Neural progenitor cell (in vitro differentiated cells): ENCODE measurements at places on chromosomes 7 and 10. TPM values are rescaled to one million over a fixed set of nuclear protein-coding genes. Genes with fewer than 3 reads are reported as not detected.

DNA sequence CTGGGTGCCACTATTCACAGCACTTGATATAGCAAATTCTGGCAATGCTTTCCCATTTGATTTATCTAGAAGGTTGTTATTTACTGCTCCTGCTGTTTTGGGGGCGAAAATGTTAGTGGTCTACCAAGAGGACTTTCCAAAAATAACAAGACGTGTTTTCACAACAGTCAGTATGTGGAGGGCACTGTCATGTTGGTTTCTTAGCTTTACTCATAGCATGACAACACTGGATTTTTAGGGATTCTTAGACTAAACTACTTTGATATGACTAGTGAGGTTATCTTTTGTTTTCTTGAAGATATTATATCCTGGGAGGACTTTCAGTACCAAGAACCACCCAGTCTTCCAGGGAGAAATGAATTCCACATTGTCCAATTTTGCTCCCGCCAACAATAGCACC lies 49.4 kb downstream of the NUDCD3 start:
- H3K4me3 ChIP-seq: no peak overlapping the region
- no peak for DNase-seq
- H3K36me3 ChIP-seq: no peaks in the 10 kb centered on the region
- H3K27me3 ChIP-seq: no peaks in the 10 kb centered on the region

GRCh38 chr10:128928231-128928836 lies 538.7 kb upstream of the MGMT start:
- no peaks in the 10 kb centered on the region for H3K27me3 ChIP-seq
- H3K27ac ChIP-seq: no peak overlapping the region
- H3K36me3 ChIP-seq: no peaks in the 10 kb centered on the region
- H3K4me1 ChIP-seq: no peaks in the 10 kb centered on the region
- DNase-seq: no peak

ZNF467 gene
- total RNA-seq: 0.17 and 1.7 TPM in 2 replicates

- H3K27me3 ChIP-seq: no peaks in the 10 kb centered on the region
- peaks cover 26% of the 10 kb centered on the region for H3K4me1 ChIP-seq
- no peak overlapping the region for H3K27ac ChIP-seq
- no peak overlapping the region for H3K4me3 ChIP-seq
- H3K36me3 ChIP-seq: no peaks in the 10 kb centered on the region
- DNase-seq: no peak
Observed at GRCh38 chr10:109932391-109932790, 9.1 kb upstream of the XPNPEP1 start.

GRCh38 chr7:13827716-13828115 lies 161.8 kb downstream of the ETV1 start:
- peaks cover 13% of the 10 kb centered on the region for H3K4me1 ChIP-seq
- H3K36me3 ChIP-seq: no peaks in the 10 kb centered on the region
- no peak overlapping the region for H3K4me3 ChIP-seq
- no peak overlapping the region for H3K27ac ChIP-seq
- no peaks in the 10 kb centered on the region for H3K27me3 ChIP-seq
- no peak for DNase-seq

GRCh38 chr7:41885078-41885477 lies 182.2 kb upstream of the INHBA start:
- DNase-seq: no peak
- H3K4me3 ChIP-seq: no peak overlapping the region
- H3K27me3 ChIP-seq: no peaks in the 10 kb centered on the region
- H3K36me3 ChIP-seq: no peaks in the 10 kb centered on the region

GRCh38 chr7:133434246-133434865 lies 181.5 kb downstream of the EXOC4 start:
- H3K27me3 ChIP-seq: no peaks in the 10 kb centered on the region
- H3K27ac ChIP-seq: peak overlapping the region; percentile 44
- peaks cover 25% of the 10 kb centered on the region for H3K4me1 ChIP-seq
- peak; percentile 32 for DNase-seq
- no peaks in the 10 kb centered on the region for H3K36me3 ChIP-seq
- no peak overlapping the region for H3K4me3 ChIP-seq

DNA sequence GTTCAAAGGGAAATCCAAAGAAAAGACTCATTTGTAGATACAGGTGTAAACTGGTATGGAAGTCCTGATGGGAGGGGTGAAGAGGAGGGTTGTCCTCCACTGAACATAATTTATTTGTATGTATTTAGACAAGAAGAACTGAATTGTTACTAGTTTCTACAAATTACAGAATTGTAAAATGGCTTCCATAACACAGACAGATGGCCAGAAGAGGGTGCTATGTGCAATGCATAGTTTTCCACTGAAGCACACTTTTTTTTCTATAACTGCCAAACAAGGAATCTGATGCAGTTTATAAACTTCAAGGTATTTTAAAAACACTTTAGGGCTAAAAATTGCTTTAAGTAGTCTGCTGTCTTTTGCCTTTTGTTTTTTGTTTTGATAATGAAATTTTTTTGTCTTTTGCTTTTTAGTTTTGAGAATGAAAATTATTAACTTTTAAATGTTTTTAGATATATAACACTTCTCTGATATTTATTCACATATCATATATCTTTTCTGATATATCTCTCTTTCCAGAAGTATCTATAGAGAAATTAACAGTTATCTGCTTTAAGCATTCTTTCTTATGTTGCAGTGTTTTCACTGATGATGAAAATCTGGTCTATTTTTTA lies 58.5 kb downstream of the PHYHIPL start:
- H3K27ac ChIP-seq: no peak overlapping the region
- H3K4me1 ChIP-seq: no peaks in the 10 kb centered on the region
- no peaks in the 10 kb centered on the region for H3K27me3 ChIP-seq
- peak; percentile 60 for DNase-seq
- H3K4me3 ChIP-seq: no peak overlapping the region

DNA sequence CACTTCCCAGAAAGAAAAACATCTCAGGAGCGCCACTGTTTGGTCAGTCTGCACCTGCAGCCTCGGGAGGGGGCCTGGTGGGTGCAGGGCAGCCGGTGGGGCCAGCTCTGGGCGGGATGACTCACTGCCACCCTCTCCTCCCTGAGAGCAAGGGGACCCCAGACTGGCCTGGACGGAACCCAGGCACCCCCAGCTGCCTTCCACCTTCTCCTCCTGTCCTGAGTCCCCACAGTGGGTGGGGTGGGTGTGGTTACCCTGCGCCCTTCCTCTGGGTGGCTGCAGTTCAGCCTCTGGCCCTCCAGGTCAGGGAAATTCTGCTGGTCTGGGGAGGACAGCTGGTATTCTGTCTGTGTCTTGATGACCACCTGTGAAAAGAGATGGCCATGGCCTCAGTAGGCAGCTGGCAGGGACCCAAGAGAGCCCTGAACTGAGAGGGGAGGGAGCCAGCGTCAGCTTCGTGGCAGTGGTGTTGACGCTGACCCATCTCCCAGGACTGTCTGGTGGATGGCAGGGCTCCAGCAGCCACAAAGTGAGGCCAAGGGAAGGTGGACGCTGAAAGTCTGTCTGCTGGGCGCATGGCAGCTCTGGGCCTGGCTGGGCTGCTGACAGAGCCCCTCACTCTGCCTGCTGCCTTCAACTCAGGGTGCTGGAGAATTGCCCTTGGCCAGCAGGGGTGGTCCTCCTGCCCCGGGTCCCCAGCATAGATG lies 8.9 kb downstream of the CALY start:
- peaks cover 78% of the 10 kb centered on the region for H3K27me3 ChIP-seq
- no peaks in the 10 kb centered on the region for H3K36me3 ChIP-seq
- H3K4me1 ChIP-seq: peaks cover 21% of the 10 kb centered on the region

- no peak overlapping the region for H3K4me3 ChIP-seq
- no peaks in the 10 kb centered on the region for H3K4me1 ChIP-seq
- no peak overlapping the region for H3K27ac ChIP-seq
- peak; percentile 81 for DNase-seq
- H3K27me3 ChIP-seq: no peaks in the 10 kb centered on the region
Observed at GRCh38 chr10:43204943-43205671, 61.8 kb downstream of the RASGEF1A start.

GRCh38 chr10:95464280-95464679 lies 96.9 kb downstream of the SORBS1 start:
- H3K36me3 ChIP-seq: no peaks in the 10 kb centered on the region
- H3K4me1 ChIP-seq: peaks cover 15% of the 10 kb centered on the region
- no peak for DNase-seq
- no peak overlapping the region for H3K4me3 ChIP-seq
- no peak overlapping the region for H3K27ac ChIP-seq
- H3K27me3 ChIP-seq: no peaks in the 10 kb centered on the region

HIP1 gene
- total RNA-seq: 39.2 and 46.2 TPM in 2 replicates

DNA sequence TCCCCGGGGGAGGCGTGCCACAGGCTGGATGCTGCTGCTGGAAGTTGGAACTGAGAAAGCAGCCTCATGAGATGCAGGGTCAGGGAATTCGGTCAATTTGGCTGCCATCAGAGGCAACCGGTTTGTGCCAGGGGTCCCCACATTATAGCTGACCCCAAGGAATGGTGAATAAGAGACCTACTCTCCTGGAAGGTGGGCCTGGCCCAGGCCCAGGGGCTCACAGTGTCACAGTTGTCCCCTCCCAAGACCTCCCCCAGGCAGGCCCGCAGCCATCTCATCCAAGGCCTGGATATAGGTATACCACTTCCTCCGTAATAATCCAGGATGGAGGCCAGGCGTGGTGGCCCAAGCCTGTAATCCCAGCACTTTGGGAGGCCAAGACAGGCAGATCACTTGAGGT lies 114.6 kb downstream of the NPTX2 start:
- no peaks in the 10 kb centered on the region for H3K27me3 ChIP-seq
- no peaks in the 10 kb centered on the region for H3K36me3 ChIP-seq
- no peaks in the 10 kb centered on the region for H3K4me1 ChIP-seq
- no peak overlapping the region for H3K27ac ChIP-seq
- H3K4me3 ChIP-seq: no peak overlapping the region

DNA sequence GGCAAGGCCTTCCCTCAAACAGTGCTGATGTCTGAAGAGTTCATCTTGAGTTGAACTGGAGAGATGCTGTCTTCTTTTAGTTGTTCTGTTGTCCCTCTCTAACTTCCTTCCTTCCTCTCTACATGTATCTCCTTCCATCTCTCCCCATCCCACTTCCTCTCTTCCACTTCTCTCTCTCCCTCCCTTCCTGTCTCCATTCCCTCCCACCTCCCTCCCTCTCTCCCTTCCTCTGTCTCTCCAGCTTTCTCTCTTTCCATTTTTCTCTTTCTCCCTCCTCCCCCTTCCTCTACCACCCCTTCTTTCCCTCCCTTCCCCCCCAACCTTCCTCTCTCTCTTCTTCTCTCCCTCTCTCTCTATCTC lies 40.7 kb upstream of the TNS3 start:
- no peak overlapping the region for H3K27ac ChIP-seq
- peaks cover 8% of the 10 kb centered on the region for H3K4me1 ChIP-seq
- H3K4me3 ChIP-seq: no peak overlapping the region
- no peak for DNase-seq
- no peaks in the 10 kb centered on the region for H3K36me3 ChIP-seq

GRCh38 chr7:115106316-115106715 lies 184.4 kb downstream of the MDFIC start:
- no peak overlapping the region for H3K4me3 ChIP-seq
- H3K36me3 ChIP-seq: no peaks in the 10 kb centered on the region
- no peaks in the 10 kb centered on the region for H3K4me1 ChIP-seq
- no peak for DNase-seq
- no peaks in the 10 kb centered on the region for H3K27me3 ChIP-seq

- H3K27ac ChIP-seq: no peak overlapping the region
- peaks cover 8% of the 10 kb centered on the region for H3K4me1 ChIP-seq
- H3K36me3 ChIP-seq: no peaks in the 10 kb centered on the region
Observed at GRCh38 chr10:72069751-72070526, 18.4 kb downstream of the SPOCK2 start.

DNA sequence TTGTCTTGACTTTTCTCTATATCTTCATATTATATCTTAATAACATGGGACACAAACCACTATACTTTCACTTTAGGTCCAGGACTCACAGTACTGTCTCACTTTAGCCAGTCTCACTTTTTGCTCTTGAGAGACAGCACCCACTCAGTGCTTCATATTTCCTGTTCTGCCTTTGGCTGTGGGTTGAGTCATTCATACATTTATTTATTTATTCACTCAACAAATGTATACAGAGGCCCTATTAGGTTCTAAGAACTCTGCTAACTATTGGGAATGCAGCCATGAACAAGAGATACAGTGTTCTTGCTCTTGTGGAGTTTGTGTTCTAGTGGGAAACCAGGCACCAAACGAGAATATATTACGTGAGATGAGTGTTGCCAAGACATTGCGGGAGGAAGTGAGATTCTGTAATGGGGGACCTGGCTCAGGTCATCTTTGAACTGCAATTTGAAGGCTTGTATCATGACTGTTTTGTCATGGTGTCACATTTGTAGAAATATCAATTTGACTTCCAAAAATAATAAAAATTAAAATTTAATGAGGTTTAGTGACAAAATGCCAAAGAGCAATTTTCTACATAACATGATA lies 190.1 kb downstream of the SDHAF3 start:
- no peaks in the 10 kb centered on the region for H3K36me3 ChIP-seq
- H3K4me1 ChIP-seq: no peaks in the 10 kb centered on the region
- H3K4me3 ChIP-seq: no peak overlapping the region
- no peaks in the 10 kb centered on the region for H3K27me3 ChIP-seq
- H3K27ac ChIP-seq: no peak overlapping the region

- no peaks in the 10 kb centered on the region for H3K4me1 ChIP-seq
- no peaks in the 10 kb centered on the region for H3K27me3 ChIP-seq
- H3K27ac ChIP-seq: no peak overlapping the region
- DNase-seq: no peak
- peaks cover 3% of the 10 kb centered on the region for H3K36me3 ChIP-seq
Observed at GRCh38 chr7:138900035-138900828, 81.0 kb downstream of the KIAA1549 start.

GRCh38 chr7:107169120-107170050 lies 582 bp downstream of the HBP1 start:
- H3K27me3 ChIP-seq: no peaks in the 10 kb centered on the region
- DNase-seq: peak; percentile 98
- H3K27ac ChIP-seq: peak overlapping the region; percentile 99
- H3K4me3 ChIP-seq: peak overlapping the region; percentile 85

- peak; percentile 80 for DNase-seq
- no peaks in the 10 kb centered on the region for H3K27me3 ChIP-seq
- H3K4me1 ChIP-seq: peaks cover 37% of the 10 kb centered on the region
Observed at GRCh38 chr7:116782177-116782711, 80.1 kb upstream of the CAPZA2 start.

DNA sequence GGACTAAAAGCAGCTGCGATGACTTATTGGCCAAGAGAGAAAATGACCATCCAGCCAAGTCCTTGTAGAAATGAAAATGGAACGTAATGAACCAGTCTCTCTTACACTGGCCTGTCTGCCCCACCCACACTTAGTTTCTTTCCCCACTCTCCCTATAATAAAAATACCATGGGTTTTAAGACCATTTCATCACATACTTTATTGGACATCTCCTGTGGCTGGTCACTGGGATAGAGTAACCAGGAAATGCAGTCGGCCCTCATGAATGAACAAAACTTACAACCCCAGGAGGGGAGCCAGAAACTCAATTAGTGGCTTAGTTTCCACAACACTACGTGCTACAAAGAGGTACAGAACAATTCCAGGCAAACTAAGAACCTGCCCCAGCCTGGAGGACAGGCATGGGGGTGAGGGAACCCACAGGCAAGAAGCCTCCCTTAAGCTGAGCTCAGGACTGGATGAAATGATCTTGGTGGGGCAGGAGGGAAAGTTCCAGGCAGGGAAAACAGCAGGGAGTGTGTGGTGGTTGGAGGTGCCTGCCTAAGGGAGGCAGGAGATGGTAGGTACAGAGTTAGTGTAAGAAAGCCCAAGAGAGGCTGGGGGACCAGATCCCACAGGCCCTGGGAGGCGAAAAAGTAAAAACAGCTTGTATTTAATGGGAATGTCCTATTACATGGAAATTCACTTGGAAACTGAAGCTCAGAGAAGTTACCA lies 29.6 kb downstream of the MKI67 start:
- no peak overlapping the region for H3K4me3 ChIP-seq
- H3K27ac ChIP-seq: peak overlapping the region; percentile 53
- H3K27me3 ChIP-seq: no peaks in the 10 kb centered on the region
- no peaks in the 10 kb centered on the region for H3K4me1 ChIP-seq
- peaks cover 20% of the 10 kb centered on the region for H3K36me3 ChIP-seq
- no peak for DNase-seq

GRCh38 chr7:597348-598178 lies 77.9 kb upstream of the PDGFA start:
- H3K27ac ChIP-seq: no peak overlapping the region
- DNase-seq: no peak
- no peaks in the 10 kb centered on the region for H3K4me1 ChIP-seq
- H3K27me3 ChIP-seq: no peaks in the 10 kb centered on the region
- H3K36me3 ChIP-seq: no peaks in the 10 kb centered on the region
